ENCODE measurements at places on chromosomes 2 and 18.

DNA sequence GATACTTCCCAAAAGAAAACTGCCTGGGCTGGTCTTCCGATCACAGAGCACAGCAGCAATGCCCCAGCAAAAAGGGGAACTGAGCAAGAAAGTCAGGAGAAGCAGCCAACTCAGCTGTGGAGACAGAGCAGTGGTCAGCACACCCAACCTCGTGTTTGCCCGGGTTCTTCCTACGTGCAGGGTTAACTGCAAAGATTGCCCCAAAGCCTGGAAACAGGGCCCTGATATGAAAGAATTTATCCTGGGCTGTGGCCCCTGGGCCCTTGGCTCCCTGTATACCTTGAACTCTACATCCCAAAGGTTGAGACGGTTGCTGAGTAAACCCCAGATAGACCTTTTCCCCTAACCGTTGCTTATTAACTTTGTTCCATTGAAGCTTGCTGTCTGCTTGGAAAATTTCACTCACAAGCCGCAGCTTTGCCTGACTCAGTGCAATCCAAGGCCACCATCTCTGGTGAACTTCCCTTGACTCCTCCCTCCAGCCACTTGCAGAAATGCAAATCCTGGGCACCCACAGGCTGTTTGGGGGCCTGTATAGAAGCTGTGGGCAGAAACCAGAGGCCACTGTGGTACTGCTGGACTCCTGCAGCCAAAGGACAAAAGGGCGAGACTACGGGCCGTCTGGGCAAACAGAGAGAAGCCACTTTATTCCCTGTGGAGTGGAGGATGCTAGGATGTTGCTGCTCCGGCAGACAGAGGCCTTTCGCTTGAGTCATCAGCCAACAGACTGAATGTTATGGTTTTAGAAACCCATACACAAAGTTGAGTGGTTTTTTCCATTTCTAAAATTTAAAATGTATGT lies 18.2 kb downstream of the NRP2 start:
- no peak for DNase-seq

GRCh38 chr2:231347638-231348037 lies 47.9 kb upstream of the B3GNT7 start:
- no peak for DNase-seq

- DNase-seq: no peak
These were observed 55.0 kb downstream of the ODC1 start for GRCh38 chr2:10392951-10393639.

- DNase-seq: no peak
These were observed 35.0 kb upstream of the CYP27A1 start for GRCh38 chr2:218746960-218747359.

All from 8988T (cell line).